ENCODE measurements at places on chromosomes 2 and 18.

DNA sequence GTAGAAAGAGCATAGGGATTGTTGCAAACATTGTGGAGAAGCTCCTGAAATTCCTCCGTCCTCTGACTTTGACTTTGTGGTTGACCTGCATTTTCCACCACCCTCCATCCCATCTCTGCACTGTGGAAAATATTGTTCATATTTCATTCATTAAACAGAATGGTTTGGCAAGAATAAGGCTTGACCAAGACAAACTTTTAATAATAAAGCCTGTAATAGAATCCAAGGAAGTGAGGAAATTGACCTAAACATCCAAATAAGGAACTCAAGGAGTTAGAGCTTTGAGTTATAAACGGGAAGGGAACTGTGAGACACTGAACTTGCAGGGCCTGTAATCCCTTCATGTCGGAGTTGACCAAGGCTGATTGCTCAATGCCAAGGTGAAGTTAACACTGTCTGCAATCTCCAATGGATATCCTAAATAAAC lies 115.2 kb downstream of the GFPT1 start:
- no peak for DNase-seq

DNA sequence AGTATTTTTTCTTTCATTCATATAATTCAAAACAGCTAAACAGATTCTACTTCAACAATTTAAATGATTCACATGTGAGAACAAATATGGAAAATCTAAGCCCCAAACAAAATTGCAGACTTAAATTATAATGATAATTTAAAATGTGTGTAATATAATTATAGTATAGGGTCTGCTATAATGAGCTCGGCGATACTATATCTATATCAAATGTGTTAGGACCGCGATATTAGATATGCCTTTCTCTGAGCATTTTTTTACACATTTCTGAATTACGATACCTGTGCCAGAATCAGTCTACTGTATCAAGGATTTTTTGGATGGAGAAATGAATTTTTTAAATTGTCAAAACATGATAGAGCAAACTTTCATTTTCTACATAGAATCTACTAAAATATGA lies 808.8 kb upstream of the POU3F3 start:
- no peak for DNase-seq

DNA sequence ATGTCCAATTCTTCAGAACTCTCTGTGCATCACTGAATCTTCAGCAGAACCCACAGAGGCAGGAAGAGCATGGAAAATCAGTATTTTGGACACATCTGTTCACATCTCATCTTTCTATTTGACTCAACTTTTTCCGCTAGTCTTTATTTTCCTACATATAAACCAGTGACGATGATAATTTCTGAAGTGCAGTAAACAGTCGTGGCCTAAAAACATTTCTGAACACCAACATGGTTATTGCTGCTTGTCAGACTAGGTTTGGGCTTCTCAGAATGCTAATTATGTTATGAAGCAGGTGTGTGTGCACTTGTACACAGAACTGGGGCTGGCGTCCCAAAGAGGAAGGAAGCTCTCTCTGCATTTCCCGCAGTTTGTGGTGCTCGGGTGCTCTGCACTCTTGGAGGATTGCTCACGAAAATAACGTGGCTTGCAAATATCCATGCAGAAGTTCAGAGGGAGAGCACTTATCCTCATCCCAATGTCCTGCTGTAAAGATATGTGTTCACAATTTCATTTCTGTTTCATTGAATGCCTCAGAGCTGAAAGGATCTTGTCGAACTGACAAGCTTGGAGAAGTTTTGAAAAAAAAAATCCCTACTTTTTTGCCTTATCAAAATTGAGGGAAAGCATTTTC lies 50.8 kb downstream of the EDAR start:
- no peak for DNase-seq

DNA sequence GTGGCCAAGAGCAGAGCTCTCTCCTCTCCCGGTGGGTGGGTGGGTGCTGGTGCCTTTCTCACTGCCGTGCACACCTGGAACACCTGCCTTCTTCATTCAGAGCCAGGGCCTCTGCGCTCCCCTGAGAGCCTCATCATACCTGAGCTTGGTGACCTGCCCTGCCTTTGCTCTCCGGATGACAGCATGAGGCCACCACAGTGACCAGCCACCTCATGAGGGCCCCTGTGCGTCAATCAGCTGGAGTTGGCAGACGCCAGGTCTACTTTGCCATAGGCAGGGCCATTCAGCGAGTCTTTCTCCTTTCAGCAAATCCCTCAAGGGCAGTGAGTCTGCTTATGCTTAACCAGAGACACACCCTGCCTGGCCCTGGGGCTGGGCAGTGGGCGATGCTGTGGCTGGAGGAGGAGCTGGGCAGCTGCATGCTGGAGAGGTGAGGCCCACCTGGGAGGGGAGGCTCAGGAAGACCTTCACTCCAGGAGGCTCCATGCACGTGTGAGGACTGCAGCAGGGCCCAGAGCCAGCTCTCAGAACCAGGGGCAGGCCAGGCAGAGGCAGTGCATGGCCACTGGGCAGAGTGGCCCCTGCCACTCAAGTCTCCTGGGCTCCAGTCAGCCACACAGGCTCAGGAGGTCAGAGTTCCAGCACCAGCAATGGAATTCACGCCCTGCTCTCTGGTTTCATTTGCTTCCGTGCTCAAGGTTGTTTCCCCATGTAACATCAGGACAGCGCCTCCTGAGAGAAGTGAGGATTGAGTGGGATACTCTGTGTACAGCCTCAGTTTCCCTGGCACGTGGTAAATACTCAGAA lies 417.5 kb upstream of the MYT1L start:
- DNase-seq = no peak

DNA sequence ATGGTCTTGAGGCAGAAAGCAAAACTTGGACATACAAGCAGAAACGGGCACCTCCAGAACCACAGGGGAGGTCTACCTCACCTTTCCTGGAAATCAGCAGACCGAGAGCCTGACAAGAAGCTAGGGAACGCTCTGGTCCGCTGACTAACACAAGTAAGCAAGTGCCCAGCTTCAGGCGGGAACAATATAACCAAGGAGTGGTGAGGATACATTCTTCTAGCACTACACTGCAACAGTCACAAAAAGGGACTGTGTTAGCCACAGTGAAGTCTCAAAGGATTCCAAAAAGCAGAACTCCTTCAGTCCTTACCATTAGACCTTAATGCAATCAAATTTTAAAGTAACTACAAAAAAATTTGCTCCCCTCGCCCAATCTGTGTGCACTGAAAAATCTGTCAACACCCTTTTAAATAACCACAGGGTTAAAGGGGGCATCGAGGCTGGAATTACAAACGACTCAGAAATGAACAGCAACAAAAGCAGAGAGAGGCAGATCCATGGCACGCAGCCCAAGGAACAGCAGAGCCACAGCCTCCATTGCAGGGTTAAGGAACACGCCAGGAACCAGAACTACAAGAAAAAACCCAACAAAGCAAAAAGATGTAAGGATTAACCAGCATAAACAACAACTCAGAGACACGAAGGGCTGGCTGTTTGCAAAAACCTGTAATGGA lies 7.1 kb downstream of the THAP4 start:
- peak; percentile 55 for DNase-seq

DNA sequence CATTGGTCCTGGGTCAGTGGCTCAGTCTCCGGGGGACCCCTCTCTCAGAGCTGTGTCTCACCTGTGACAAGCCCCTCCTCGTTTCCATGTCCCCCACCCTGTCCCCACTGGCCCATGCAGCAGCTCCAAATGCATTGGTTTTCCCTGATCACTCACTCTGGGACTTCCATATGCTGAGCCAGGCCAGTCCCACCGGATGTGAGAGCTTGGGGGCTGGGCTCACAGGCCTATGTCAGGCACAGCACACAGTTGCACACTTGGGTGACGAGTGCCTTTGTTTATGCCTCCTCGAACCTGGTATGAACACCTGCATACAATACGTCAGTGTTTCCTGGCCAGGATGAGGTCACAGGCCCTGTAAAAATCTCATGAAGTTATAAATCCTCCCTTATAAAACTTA lies 232.5 kb downstream of the TFCP2L1 start:
- DNase-seq = peak; percentile 67

GRCh38 chr2:7956126-7956689 lies 725.6 kb upstream of the ID2 start:
- DNase-seq = no peak

GRCh38 chr2:197183355-197183754 lies 127.2 kb downstream of the ANKRD44 start:
- no peak for DNase-seq

DNA sequence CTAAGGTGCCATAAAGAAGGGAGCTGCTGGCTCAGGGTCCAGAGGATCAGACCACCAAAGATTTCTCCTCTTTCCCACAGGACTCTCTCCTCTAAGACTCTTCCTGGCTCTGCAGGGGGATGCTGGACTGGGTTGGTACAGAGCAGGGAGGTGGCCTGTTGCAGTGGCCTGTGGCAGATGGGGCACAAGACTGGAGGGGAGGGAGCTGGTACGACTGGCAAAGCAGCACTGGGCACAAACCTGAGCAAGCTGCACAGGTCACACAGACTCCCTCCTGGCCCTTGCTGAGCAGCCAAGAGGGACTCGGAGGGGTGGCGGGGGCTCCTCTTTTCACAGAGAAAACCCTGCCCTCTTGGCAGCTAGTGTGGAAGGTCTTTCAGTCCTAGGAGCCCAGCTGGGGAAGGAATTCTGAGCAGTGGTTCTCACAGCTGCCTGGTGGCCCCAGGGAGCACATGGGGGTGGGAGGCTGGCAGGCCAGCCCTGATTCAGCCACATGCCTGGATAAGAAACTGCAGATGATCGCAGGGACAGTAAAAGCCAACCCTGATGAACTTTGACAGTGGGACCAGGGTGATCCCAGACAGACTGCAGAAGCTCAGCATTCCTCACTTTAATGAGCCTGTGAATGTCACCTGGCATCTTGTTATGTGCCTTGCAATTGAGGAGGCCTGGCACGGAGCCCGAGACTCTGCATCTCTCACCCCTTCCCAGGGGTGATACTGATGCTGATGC lies 32.5 kb upstream of the ACAA2 start:
- DNase-seq = no peak

DNA sequence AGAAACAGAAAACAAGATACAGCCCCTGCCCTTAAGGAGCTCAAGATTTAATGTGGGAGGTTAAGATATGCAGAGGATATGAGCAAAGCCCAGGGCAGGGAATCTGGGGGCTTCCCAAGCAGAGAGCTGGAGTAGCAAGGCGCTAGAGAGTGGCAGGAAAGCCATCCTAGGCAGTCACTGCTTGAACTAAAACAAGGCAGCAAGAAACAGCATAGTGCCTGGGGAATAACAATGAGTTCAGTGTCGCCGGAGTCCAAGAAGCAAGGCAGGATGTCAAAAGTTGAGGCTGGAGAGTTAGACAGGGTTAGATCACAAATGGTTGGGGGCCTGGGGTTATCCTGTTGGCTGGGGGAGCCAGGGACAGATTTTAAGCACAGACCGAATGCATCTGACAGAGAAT lies 24.6 kb downstream of the CDH2 start:
- no peak for DNase-seq

GRCh38 chr2:171410101-171410500 lies 23.7 kb downstream of the METTL8 start:
- DNase-seq = no peak

DNA sequence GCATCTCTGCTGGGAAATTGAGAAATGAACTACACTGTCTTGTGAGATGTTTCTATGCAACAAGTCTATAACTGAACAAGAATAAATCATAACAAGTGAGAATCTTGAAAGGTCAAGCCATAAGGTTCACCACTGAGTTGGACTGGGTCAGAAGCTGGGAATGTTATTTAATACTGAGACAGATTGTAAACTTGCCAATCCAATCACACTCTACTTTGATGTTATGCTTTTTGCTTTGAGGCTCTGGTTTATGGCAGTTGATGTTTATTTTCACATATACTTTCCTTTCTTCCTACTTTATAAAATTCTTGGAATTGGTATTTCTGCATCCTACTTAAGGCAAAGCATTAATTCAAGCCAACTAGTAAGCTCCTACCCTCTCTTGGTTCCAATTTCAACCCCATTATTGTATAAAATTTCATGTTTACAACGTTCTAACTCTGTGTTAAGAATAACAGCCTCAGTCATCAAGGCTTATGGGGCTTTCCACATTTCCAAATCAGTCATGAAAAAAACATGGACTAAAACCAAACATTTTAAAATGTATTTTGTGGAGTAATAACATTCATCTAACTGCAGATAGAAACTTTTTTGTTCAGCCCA lies 533.4 kb downstream of the NYAP2 start:
- no peak for DNase-seq

GRCh38 chr2:217622205-217623060 lies 380.4 kb downstream of the TNS1 start:
- peak; percentile 88 for DNase-seq

- DNase-seq = peak; percentile 54
Measured at GRCh38 chr2:127619877-127620705, 25.9 kb upstream of the GPR17 start.

- no peak for DNase-seq
Measured at GRCh38 chr2:33458248-33458819, 18.1 kb upstream of the RASGRP3 start.

- DNase-seq = no peak
Measured at GRCh38 chr18:9038277-9038871, 64.1 kb upstream of the NDUFV2 start.

DNA sequence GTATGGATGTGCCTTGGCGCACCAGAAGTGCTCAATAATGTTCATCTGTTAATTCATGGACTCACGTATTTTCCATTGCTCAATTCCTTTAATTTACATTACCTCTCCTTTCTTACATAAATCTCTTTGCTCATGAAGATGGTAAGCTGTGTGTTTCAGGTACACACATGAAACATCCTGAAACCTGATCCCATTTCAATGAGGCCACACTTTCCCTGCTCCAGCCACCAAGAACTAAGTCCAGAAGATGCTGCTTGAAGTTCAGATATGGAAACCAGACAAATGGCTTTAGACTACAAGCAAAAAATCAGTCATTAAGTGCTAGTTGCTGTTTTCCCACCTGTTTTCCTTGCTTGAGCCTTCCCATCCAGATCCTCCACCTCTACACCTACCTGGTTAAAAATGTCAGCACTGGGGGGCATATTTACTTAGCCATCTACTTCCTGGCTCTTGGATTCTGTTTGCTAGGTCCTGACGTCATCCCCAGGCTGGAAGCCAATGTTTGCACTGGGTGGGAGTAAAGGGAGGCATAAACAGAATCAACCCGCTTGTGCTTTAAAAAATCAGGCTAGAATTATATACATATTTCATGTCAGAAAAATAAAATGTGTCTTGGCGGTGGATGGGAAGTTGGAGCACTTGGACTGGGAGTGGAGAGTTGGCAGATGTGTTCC lies 309.7 kb downstream of the OSR1 start:
- DNase-seq = peak; percentile 33

- no peak for DNase-seq
Measured at GRCh38 chr2:1973636-1974035, 229.3 kb upstream of the PXDN start.

- no peak for DNase-seq
Measured at GRCh38 chr18:25089470-25089869, 262.5 kb downstream of the ZNF521 start.

DNA sequence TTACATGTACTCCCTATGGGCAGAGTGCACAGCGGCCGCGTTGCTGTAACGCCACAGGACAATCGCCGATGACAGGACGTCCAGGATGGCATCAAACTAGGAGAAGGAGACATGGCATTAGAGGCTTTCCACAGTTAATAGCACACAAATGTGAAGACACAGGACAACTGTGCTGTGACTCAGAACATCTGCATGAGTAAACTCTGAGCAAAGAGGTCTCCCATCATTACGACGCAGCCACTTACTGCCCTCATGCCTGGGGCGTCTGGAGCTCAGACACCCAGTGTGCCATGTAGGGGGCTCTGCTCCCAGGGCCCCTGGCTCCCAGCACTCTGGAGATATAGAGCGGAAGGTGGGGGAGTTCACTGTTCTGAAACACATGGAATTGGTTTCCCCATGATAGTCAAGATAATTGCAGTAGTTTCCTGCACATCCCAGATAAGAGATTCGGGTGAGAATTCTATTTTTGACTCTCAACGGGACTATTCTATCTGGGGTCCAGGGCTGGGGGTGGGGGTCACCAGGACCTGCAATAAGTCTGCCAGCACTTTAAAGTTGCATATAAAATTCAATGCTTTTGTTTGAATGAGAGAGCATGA lies 168.1 kb downstream of the TMEM163 start:
- DNase-seq = no peak
